EL (cell line): ENCODE measurements at places on chromosomes 16 and 17.

DNA sequence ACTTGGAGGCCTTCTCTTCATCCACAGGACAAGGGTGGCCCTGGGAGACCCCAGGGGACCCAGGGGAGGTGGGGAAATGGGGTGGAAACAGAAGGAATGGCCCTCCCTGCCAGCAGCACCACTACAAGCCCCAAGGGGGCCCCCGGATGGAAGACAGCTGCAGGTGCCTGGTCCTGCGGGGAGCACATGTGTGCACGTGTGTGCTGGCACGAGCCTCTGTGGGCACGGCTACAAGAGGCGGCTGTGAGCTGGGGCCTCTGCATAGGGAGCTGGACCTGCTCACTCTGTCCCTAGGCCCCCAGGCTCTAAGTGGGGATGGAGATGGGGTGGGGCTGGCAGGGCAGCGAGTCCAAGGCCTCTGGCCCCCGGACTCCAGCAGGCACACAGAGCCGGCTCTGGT, 13.2 kb upstream of the AATK start:
- no peak for DNase-seq

GRCh38 chr17:59409336-59410048, 78.0 kb downstream of the YPEL2 start:
- DNase-seq: no peak

DNA sequence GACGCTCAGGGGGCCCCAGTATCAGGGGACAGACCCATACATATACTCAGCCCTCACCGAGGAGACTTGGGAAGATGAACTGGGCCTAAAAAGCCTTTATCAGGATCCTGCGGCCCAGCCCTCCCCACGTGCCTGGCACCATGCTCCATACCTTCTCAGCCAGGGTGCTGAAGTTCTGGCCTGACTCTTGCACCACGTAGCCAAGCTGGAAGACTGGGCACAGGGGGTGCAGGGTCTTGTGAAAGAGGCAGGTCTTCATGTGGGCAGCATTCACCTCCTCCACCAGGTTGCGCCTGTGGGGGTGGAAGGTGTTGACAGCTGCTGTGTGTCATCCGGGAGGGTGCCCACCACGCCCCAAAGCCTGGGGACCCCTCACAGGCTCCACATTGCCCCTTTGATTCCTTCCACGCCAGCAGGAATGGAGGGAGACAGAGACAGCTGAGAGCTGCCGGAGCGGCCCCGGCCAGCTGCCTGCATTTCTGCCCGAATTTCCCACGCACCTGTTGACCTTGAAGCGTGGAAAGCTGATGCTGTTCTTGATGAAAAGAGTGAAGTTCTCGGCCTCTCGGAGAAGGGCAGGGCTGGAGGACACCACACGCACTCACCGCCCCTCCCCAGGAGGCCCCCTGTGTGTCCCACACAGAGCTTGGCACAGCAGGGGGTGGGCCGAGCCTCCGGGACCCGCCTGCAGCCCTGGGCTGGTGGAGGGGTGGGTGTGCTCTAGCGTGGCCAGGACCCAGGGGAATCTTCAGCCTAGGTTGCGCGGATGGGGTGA, 10.4 kb upstream of the CAMKK1 start:
- DNase-seq: no peak

DNA sequence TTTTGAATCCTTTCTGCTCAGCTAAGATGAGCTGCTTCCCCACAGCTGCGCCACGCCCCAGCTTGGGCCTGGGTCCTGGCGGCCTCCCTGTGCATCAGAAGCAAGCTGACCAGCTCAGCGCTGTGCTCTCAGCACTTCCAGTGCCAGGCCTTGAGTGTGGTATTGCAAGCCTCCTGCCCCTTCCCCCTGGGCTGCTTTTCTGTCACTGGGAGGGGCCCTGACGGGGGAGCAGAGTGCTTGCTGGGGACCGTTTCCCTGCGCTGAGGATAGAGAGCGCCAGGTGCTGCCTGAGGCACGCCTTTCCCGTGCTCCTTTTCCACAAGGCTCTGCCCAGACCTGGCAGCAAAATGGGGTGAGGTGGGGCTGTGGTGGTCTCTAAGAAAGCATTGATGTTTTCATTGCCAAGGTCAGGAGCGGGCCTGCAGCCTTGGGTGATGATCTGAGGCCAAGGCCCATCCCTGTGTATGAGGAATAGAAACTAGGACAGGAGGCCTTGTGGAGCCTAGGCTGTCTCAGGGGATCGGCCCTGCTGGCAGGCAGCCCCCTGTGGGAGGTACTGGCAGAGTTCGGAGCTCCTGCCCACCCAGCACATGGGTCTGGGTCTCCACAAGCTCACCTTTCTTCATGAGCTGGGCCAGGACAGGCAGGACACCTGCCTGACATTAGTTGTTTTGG, 29.7 kb downstream of the POLR3E start:
- no peak for DNase-seq

DNA sequence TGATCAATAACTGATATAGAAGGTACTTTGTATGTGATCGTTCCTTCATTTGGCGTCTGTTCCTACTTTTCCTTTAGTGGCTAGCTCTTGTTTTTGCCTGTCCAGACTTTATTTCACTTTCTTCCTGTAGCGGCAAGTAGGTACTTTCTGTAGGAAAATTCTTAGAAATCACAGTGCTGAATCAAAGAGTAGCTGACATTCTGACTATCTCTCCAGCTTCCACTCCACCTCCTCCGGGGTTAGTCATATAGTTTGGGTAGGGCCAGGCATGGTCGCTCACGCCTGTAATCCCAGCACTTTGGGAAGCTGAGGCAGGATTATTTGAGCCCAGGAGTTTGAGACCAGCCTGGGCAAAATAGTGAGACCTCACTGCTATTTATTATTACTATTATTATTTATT, 29.9 kb upstream of the PAFAH1B1 start:
- no peak for DNase-seq

- peak; percentile 40 for DNase-seq
Measured at GRCh38 chr16:642189-643049, 791 bp downstream of the MCRIP2 start.

- no peak for DNase-seq
Measured at GRCh38 chr16:31461921-31462804, 2.9 kb downstream of the ARMC5 start.

DNA sequence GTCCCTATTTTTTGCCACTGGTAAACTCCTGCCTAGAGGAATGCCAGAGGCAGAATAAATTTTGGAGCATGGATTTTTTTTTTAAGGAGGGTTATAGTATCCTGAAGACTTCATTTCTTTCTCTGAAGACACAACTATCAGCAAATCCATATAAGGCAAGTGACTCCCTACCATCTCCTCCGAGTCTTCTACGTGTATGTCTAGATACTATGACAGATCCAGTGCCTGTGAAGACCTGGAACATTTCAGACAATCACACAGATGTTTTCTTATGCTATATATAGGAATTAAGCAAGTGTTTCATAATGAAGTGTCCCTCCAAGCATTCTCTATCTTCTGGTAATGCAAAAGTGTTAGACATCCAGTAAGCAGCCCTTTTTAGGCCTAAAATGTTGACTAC, 255.5 kb upstream of the TBX2 start:
- no peak for DNase-seq

DNA sequence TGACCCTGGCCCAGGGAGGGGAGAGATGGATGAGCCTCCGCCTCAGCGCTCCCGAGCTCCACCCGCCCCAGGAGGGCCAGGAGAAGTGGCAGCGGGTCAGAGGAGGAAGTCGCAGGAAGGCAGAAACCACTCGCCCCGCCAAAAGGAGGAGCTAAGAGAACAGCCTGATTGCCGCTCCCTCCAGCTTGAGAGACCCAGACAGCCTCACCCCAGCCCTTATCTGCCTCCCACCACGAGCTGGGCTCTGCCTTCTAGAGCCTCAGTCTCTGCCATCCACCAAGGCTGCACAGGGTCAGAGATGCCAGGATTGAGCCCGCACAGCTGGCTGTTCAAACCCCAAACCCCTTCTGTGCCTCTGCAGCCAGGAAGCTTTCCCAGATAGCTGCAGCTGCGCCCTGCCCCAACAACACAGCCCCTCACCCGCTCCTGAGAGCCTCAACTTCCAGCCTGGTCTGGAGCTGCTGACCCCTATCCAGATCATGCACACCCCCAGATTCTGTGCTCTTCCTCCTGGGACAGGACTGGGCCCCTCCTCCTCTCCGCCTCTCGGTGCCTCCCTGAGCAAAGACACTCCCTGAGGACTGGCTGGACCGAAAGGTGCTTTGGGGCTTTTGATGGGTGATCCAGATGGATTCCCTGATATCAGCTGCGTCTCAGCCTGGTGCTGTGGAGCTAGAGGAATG, 1.0 kb upstream of the ATP2A3 start:
- DNase-seq: peak; percentile 61
